A549 treated with GW870086 at 1 μM for 4 hours (cell line): ENCODE measurements at places on chromosomes 5 and 9. TPM values are rescaled to one million over a fixed set of nuclear protein-coding genes. Genes with fewer than 3 reads are reported as not detected.

AJM1 gene
- total RNA-seq, result 4.0 to 4.7 TPM (median 4.2 TPM) in 5 replicates

TMEM38B gene
- total RNA-seq, result 11.6 to 18.2 TPM (median 13.6 TPM) in 5 replicates

DMGDH gene
- total RNA-seq, result 0.58 TPM in 1 of 5 replicates, not detected in the others

SIGMAR1 gene
- 158 to 188 TPM (median 185 TPM) in 5 replicates for total RNA-seq

ADAMTS19 gene
- not detected in 5 replicates for total RNA-seq

IFNA21 gene
- not detected in 5 replicates for total RNA-seq

SPINK7 gene
- total RNA-seq, result not detected in 5 replicates

OBP2B gene
- total RNA-seq, result not detected in 5 replicates

PCDHB7 gene
- total RNA-seq, result not detected in 5 replicates

COL23A1 gene
- total RNA-seq, result not detected in 5 replicates

ZDHHC11 gene
- total RNA-seq, result 12.3 to 21.6 TPM (median 17.7 TPM) in 5 replicates

PCDHGA6 gene
- total RNA-seq, result 0.13 to 0.26 TPM (median 0.14 TPM) in 5 replicates

OR1Q1 gene
- total RNA-seq, result not detected in 5 replicates

PCDHB10 gene
- total RNA-seq, result 0.05 TPM in 2 of 5 replicates, not detected in the others

PDE4D gene
- 38.7 to 71.3 TPM (median 58.7 TPM) in 5 replicates for total RNA-seq

PPP2R2B gene
- total RNA-seq, result 0.06 to 0.23 TPM (median 0.14 TPM) in 4 of 5 replicates, not detected in the other

GALT gene
- 15.3 to 18.8 TPM (median 16.8 TPM) in 5 replicates for total RNA-seq

CNOT8 gene
- 33.9 to 37.6 TPM (median 37.0 TPM) in 5 replicates for total RNA-seq
